ENCODE measurements at places on chromosomes 3 and 15. TPM values are rescaled to one million over a fixed set of nuclear protein-coding genes. Genes with fewer than 3 reads are reported as not detected.
A peak's percentile ranks its signal among the peaks of the same experiment; 100 is the strongest.

DNA sequence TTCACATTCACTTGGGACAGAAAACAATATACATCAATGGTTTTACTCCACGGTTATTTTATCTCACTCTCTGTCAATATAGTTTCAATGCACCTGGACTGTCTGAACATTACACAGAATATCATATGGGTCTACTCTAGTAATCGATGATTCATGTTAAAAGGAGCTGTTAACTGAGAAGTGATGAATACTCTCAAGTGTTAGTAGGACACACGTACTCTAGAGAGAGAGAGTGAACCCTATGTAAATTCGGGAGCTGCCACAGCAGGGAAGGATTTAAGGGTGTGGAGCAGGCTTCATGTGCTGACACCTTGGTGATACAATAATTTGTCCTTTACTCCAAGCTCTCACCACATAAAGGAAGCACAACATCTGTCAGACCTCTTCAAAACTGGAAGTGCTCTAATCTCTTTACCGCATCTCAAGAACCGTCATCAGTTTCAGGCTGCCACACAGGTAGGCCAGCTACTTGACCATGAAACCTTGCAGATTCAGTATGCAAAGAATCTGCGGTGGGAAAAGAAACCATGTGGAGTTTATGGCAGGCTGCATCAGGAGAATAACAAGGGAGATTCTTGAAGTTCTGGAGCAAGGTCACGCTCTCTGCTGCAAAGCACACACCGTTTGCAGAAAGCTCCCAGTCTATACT is 199.2 kb upstream of the TMC3 start:
- DNase-seq = no peak

- no peak for DNase-seq
Observed at GRCh38 chr15:77808075-77808474, 175.4 kb upstream of the LINGO1 start.

Gene DLEC1
- total RNA-seq = 0.05 TPM

GRCh38 chr3:10006762-10007090 is 19.5 kb upstream of the FANCD2 start:
- DNase-seq = peak; percentile 79

GRCh38 chr15:62118520-62119226 is 46.4 kb downstream of the C2CD4B start:
- DNase-seq = no peak

DNA sequence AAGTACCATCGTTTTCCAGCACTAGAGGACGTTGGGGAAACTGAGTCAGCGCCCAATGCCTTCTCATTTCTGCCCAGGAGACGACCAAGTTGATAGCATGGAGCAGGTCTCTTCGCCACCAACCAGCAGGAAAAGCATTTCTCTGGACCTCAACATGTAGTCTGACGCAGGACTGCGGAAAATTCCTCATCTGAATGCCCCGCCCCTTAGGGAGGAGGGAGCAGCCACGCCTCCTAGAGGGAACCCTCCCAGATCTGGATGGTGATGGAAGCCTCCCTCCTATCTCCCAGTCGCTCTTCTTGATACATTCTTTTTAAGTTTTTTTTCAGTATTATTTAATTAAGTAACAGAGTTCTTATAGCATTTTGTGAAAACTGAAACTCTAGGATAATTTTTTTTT is 17.4 kb upstream of the MINDY4B start:
- no peak for DNase-seq

DNA sequence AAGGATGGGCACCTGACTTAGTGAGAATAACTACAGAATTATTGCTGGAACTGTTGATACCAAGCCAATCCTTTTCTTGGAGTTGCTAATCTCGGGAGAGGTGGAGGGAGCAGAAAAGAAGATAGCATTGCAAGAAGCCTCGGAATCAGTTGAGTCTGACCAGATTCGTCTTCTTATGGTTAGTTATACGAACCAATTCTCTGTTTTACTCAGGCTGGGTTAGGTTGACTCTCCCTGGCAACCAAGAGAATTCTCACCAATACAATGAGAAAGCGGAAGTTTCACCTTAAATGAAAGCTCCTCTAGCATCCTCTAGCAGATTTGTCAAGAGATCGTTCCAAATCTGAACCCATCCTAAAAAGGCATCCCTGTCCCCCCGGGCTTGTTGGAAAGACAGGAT is 43.5 kb upstream of the UBE2E1 start:
- no peak for DNase-seq

GRCh38 chr3:107796791-107797190 is 274.0 kb downstream of the BBX start:
- no peak for DNase-seq

GRCh38 chr3:60552581-60552980 is 698.7 kb downstream of the FHIT start:
- DNase-seq = no peak

Gene PLCH1
- total RNA-seq = 0.08 TPM

Gene RLBP1
- total RNA-seq = not detected

Gene SERINC4
- 0.18 TPM for total RNA-seq

Gene GOLGA6B
- 1.4 TPM for total RNA-seq

- DNase-seq = no peak
Observed at GRCh38 chr3:182722907-182723306, 70.4 kb upstream of the ATP11B start.

GRCh38 chr3:134795746-134796280 is 753 bp downstream of the EPHB1 start:
- peak; percentile 44 for DNase-seq

- no peak for DNase-seq
Observed at GRCh38 chr3:145188079-145188770, 972.8 kb downstream of the PLOD2 start.

- peak; percentile 57 for DNase-seq
Observed at GRCh38 chr3:72199530-72199929, 414.6 kb upstream of the PROK2 start.

- no peak for DNase-seq
Observed at GRCh38 chr3:72418244-72418643, 430.0 kb downstream of the SHQ1 start.

- DNase-seq = no peak
Observed at GRCh38 chr3:179760944-179761343, 108.1 kb downstream of the USP13 start.

Gene DGKG
- 1.4 TPM for total RNA-seq

DNA sequence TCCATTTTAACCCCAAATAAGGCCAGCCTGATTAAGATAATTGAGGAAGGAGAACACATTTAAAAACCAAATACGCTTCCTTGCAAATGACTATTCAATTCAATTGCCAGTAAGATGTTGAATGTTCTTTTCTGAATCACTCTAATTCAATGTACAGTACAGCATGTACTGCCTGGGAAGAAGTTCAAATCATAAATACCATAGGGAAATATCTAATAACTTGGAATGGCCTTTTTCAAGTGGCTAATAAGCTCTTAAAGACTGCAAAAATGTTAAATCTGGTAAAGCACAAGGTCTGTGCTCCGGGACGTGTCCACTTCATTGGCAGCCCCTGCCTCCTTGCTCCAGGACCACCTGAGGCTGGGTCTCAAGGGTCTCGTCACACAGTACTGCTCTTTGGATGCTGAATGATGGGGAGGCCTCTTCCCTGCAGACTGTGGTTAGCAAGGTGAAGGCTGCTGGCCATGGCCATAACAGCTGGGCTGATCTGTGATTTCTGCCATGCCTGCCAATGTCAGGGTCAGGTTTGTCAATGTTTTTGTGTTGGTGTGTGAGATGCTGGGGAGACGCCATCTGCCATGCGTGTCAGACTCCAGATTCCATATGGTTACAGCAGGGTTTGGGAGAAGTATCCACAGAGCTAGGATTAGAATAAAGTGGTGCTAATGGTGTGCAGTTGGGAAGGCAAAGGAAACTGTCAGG is 300.5 kb downstream of the ADAMTS17 start:
- DNase-seq = no peak

Gene SNTN
- not detected for total RNA-seq

DNA sequence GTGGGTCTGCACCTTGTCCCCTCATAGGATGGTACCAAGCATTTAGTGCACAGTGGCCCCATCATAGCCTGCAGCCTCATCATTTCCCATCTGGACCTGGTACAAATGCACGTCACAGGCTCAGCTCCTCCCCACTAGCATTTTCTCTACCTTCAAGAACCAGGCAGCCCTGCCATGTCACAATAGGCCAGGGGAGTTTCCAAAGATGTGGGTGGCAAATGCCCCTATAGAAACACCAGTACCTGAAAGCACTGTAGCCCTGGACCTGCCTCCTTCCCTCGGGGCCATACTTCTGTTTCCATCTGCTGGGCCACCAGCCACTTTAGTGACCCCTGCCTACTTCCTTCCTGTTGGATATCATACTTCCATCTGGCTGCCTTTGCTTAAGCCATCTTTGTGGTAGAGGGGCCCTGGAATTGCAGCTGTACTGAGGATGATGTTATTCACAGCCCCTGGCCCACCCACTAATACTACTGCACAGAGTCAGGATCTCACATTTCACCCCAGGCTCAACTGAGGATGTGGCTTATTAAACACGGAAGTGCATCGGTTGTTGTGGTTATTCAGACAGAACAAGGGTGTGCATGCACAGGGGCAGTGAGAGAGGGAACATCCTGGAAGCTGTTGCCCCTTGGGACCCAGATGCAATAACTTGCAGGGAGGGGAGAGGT is 3.8 kb downstream of the TCTA start:
- no peak for DNase-seq

DNA sequence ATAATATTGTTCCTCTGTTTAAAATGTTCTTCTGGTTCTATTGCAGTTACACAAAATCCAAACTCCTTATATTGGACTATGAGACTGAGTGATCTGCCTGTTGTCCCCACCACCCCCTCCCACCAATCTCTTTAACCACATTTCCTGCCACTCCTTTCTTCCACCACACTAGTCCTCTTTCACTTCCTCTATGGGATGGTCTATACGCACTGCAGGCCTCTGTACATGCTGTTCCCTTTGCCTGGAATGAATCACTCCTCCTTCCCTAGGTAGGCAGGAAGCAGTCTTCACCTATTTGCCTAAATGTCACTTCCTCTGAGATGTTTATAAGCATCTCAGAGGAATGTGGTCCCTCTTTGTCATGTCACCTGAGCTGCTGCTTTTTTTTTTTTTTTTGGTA is 4.0 kb downstream of the MAP2K1 start:
- DNase-seq = no peak

DNA sequence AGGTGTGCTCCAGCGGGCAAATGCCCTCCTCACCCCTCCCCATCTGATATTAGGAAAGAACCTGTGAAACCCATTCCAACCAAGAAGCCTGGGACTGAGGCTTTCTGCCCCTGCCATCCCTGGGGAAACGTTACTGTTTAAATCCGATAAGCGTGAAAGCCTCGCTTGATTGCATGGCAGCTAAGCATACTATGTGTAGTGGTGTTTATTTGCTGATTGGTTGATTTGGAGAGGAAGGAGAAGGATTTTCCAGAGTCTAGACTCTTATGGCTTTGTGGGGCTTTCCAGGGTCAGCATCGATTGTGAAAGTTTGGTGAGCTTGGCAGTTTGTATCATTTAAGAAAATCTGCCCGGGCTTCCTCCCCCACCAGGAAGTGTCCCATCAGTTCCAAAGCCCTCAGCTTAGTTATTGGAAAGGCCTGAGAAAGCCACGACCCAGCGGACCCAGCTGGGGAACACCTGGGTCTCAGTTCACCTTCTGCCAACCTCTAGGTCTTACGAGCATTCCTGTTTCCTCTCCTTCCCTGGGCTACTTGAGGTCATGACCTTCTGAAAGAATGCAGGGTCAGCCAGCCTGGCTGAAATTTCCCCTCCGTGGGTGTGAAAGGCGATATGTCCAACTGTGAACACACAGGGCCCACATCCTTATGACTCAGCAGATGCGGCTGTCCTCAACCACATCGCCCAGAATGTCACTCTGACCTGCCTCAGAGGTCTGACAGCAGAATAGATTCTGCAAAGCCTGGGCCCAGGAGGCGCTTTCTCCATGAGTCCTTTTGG is 62.8 kb upstream of the HERC1 start:
- DNase-seq = no peak

- DNase-seq = no peak
Observed at GRCh38 chr3:13494463-13495350, 14.6 kb downstream of the HDAC11 start.

DNA sequence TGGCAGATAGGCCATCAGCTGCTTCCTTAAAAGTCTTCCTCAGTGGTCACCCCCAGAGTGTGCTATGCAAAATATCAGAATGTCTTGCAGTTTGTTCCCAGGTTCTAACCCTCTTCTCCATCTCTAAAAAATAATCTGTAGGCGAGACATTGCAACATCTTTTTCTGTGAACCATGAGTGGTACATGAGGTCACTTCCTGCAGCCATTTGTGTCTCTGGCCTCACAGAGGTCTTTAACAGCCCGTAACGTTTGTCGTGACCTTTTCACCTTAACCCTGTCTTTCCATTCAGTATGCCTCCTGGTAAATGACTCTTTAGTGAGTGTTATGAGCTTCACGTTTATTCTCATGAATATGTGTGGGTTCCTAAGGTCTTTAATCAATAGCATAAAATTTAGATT is 145.4 kb downstream of the KLHL25 start:
- no peak for DNase-seq

Gene ACSBG1
- not detected for total RNA-seq

- no peak for DNase-seq
Observed at GRCh38 chr3:61702453-61702852, 141.1 kb downstream of the PTPRG start.

DNA sequence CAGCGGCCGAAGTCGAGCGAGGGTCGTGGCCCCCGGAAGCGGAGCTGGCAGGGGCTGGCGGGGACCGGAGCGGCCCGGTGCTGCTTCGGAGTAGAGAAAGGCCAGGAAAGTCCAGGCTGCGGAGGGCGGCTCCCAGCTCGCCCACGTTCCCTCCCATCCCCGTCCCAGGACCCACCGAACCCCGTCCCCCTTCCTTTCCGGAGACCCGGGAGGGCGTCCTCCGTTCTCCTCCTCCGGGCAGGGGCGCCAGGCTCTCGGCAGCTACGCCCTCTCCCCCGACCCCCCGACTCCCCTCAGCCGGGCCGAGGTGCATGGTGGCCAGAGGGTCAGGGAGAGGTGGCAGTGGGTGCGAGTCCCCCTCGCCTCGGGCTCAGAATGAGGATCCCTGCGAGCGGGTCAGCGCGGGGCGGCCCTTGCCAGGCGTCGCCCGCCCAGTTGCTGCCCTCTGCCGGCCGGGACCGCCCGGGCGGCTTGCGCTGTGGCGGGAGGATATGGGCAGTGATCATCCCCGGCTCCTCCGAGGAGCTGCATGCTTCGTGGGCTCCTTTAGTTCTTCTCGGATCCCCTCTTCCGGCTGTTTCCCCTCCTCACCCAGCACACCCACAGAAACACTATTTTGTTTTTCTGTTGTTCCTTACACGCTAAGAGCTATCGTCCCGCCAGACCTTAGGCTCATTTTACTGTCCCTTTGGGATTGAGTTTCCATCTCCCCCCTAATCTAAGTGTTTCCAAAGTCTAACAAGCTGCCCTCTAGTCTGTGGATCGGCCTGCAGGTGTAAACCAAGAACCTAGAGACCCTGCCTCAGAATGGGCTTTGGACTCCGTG is 744 bp upstream of the ALDH1A2 start:
- DNase-seq = peak; percentile 68

GRCh38 chr15:69606921-69607500 is 154.4 kb downstream of the RPLP1 start:
- peak; percentile 18 for DNase-seq

Gene LAMB2
- total RNA-seq = 172 TPM

Gene LYZL4
- not detected for total RNA-seq

GRCh38 chr15:62378772-62379498 is 213.8 kb upstream of the C2CD4B start:
- no peak for DNase-seq

Gene CHAC1
- 1.1 TPM for total RNA-seq

All from left lobe of liver (tissue), 2 donors.